CD4-positive, alpha-beta T cell treated with Interleukin-6 for 4 hours (primary cell): ENCODE measurements at places on chromosomes 2 and 18.

DNA sequence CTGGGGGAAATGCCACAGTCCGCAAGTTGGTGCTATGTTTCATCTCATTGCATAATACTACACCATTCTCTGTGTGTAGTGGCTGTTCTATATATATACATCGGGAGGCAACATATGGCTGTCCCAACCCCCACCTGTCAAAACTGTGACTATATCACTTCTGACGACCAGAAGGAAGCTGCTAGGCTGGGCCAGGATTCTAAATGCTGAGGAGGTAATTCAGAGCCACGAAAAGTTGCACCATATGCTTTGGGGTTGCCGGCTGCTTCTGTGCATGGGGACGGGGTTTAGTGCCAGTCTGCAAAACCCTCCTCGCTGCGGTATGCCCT is 117.3 kb downstream of the MSH2 start:
- DNase-seq: no peak

DNA sequence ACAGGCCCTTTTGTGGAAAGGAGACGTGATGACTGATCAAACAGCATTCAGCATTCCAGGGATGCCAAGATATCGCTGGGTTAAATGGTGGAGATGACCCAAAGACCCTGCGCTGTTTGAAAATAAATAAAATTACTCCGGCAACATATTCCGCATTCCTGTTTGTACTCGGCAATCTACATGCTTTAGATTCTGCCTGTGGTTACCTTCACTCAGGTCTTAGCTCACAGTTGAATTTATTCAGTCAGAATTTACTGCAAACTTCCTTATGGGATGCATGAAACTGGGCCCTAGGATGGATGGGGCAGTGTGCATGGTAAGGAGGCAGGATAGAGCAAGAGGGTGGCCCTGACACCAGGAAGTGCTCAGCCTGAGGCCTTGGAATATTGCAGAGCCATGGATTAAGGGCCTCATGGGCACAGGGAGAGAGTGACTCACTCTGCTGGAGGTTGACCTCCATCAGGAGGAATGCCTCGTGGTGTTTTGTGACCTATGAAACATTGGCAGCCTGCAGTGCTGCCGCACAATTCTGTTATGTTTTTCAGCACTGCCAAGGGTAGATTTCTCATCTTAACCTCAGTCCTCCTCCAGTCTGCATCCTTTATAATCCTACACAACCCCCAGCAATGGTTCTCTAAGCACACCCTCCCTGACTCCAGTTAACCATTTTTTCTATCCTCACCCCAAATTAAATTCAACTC is 321.4 kb downstream of the IRS1 start:
- no peak for DNase-seq

- DNase-seq: no peak
These were observed 53.8 kb upstream of the STK17B start for GRCh38 chr2:196225213-196225612.

DNA sequence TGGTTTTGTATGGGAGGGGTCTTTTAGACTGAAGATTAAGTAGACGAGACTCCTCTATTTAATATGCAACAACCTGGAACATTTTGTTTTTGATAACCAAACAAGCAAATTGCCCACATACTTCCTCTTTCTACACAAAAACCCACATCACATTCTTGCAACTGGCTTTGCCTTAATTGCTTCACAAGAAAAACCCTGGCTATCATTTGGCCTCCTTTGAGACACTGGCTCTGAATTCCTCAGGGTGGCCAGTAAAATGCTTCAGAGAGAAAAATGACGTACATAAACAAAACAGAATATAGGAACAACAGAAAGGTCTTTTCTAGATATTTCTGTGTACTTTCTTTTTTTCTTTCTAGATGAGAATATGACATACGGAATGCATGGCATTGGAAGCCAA is 103.0 kb downstream of the TRIB2 start:
- no peak for DNase-seq

DNA sequence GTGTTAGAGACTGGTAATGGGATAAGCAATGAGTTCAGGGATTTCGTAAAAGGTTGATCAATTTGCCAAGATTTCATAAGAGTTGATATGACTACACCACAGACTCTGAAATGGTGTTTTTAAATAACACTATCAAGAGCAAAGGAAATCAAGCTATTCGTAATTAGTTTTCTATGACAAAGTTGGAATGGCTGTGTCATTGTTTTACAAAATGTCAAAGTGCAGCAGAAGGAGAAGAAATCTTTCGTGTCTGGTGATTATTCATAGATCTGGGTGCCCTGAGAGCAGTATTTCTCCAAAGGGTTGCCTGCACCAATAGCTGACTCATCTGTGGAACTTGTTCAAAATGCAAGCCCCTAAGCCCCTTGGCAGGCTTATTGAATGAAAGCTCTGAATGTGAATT is 70.1 kb downstream of the NABP1 start:
- DNase-seq: no peak

- peak; percentile 59 for DNase-seq
These were observed 83.7 kb downstream of the LPIN1 start for GRCh38 chr2:11829947-11830707.

- DNase-seq: no peak
These were observed 57.0 kb upstream of the SCN1A start for GRCh38 chr2:166184789-166185188.

DNA sequence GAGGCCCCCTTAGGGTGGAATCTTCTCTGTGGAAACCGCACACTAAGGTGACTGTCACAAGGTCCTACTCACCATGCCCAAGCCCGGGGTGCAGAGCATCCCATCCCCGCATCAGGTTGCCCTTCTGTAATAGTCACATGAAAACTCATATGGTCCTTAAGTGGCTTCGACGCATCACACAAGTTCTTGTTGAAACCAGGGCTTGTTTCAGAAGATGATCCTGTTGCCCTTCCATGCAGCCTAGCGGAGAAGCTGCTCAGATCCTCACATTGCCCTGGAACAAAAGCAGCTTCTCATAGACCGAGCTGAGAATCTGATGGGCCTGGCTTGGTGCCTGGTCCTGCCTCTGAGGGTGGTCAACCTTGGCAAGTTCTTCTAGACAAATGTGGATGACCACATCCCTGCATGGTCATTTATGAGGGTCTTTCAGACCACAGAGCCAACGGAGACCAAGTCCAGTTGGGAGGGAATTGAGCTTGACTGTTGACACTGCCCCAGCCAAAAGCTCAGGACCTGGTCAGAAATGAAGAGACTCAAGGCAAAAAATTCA is 54.1 kb downstream of the PDCL3 start:
- DNase-seq: no peak

GRCh38 chr2:6664332-6665061 is 201.2 kb downstream of the CMPK2 start:
- no peak for DNase-seq

- DNase-seq: no peak
These were observed 66.2 kb downstream of the CYP26B1 start for GRCh38 chr2:72081451-72081850.

GRCh38 chr2:147297820-147298219 is 547.0 kb upstream of the ACVR2A start:
- peak; percentile 43 for DNase-seq

GRCh38 chr18:48868468-48869466 is 82.0 kb downstream of the SMAD7 start:
- DNase-seq: peak; percentile 37

GRCh38 chr18:63198868-63199742 is 120.5 kb downstream of the BCL2 start:
- no peak for DNase-seq

- DNase-seq: no peak
These were observed 226.9 kb upstream of the DTNA start for GRCh38 chr18:34483198-34483597.

- no peak for DNase-seq
These were observed 136.1 kb downstream of the PTGR3 start for GRCh38 chr18:75072672-75073371.

- DNase-seq: no peak
These were observed 197.2 kb upstream of the FSHR start for GRCh38 chr2:49351560-49351959.

GRCh38 chr2:238143239-238143951 is 4.9 kb downstream of the KLHL30 start:
- no peak for DNase-seq

GRCh38 chr2:84888401-84889276 is 7.8 kb upstream of the TRABD2A start:
- DNase-seq: peak; percentile 64

- DNase-seq: no peak
These were observed 55.4 kb downstream of the CNTNAP5 start for GRCh38 chr2:124080281-124081153.

- DNase-seq: no peak
These were observed 466.6 kb upstream of the ETAA1 start for GRCh38 chr2:66930339-66931220.

DNA sequence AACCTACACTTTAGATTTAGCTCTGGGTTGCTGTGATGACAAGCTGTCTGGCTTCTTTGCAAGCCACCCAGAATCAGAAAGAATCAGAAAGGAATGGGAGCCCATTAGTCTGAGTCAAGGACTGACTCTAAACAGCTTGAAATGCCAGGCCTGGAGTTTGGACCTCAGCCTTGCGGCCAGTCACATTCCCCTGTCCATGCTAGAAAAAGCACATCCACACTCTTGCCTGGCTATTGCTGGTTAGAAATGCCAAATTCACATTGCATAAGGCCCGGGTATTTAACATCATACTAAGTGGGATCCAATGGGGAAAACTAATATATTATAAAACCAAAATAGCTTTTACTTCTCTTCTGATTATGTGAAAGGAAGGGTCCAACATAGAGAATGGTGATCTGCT is 756.8 kb upstream of the KLHL29 start:
- no peak for DNase-seq

DNA sequence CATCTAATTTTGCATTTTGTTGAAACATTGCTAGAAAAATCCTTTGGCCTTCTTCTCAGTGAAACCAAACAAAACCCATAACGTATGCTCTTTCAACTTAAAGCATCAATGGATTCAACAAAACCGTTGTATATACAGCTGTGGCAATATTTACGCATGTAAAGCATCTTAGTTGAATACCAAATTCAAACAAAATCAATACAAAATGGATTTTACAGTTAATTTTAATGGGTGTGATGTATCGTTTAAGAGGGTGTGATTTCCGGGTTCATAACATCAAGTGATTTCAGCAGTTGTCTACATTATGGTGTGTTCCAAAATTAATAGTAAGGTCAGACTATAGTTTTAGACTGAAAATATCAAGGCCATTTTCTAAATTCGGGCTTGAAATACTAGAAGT is 198.2 kb downstream of the TGIF1 start:
- DNase-seq: no peak

DNA sequence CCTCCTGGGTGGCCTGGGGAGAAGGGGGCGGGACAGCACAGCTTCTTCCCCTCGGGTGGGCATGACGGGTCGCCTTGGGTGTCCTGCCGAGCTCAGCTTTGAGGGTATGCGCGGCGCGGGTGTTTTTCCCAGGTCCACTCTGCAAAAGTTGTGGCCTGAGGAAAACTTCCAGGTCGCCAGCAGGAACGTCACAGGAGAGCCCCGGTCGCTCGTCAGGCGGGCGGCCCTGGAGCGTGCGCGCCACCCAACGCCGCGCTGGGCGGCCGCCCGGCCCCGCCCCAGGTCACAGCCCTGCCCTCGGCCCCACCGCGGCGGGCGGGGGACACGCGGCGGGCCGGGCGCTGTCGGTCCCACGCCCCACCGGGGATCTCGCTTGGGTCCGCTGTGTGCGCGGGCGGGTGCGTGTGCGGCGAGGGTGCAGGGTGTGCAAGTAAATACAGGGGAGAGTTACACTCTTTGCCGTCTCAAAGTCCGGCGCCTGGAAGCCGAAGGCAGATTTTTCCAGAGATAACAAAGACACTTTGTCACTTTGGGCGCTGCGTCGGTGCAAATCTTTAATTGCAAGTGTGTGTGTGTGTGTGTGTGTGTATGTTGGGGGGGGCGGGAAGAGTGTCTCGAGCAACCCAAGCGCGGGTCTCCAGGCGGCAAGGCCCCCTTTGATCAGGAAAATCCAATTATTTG is 616 bp upstream of the SP5 start:
- DNase-seq: peak; percentile 12

DNA sequence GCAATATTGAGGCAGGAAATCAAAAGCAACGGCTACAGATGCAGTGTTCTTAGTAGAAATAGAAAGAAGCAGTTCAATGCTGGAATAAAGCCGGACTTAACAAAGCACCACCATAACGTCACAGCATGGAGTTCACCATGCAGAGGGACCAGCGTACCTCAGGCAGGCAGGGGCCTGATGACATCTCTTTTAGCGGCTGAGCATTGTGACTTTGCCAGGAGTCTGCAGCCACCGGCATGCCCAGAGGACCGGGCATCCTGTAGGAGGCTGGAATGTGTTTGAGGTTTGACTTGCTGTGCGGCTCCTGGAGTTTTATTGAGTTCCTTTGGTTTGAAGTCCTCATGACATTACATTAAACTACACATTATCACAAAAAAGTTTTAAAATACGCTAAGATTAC is 139.8 kb downstream of the UXS1 start:
- no peak for DNase-seq

GRCh38 chr2:64606479-64607363 is 47.0 kb downstream of the SERTAD2 start:
- DNase-seq: peak; percentile 87

- DNase-seq: no peak
These were observed 7.3 kb downstream of the CEP192 start for GRCh38 chr18:12998332-12999060.

GRCh38 chr18:74529811-74530583 is 4.3 kb upstream of the CNDP1 start:
- DNase-seq: no peak
